SK-N-SH (cell line): ENCODE measurements at places on chromosomes 1 and 21. TPM values are rescaled to one million over a fixed set of nuclear protein-coding genes. Genes with fewer than 3 reads are reported as not detected.

The CFHR1 gene
- polyA plus RNA-seq, result 0.23 and 0.31 TPM in 2 replicates

The KMO gene
- polyA plus RNA-seq, result not detected in 2 replicates

The EVA1C gene
- polyA plus RNA-seq, result 9.5 and 10.1 TPM in 2 replicates

The ERRFI1 gene
- 65.6 and 66.9 TPM in 2 replicates for polyA plus RNA-seq

The PYHIN1 gene
- not detected in 2 replicates for polyA plus RNA-seq

The OR2T35 gene
- not detected in 2 replicates for polyA plus RNA-seq
